Stimulated activated CD8-positive, alpha-beta memory T cell treated with anti-CD3 and anti-CD28 coated beads, Interleukin-4, amount 100 ng/mL, for 1 hour (primary cell): ENCODE measurements at places on chromosomes 1 and 21.

DNA sequence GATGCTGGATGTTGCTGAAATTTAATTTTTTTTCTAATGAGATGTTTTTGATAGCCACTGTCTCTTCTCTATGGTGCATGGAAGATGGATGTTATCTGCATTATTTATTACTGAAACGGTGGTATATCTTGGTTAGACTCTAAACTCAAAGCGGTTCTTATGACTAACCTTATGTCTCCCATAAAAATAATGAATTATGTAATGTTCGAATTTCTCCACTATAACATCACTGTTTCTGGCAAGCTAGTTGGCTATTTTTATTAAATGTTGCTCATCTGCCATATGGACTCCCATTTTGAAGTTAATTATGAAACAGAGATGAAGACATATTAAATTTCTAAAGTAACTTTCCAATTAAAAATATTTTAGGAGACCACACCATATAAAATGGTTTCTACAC lies 808.6 kb upstream of the ADGRL4 start:
- no peak for DNase-seq

- DNase-seq = no peak
These were observed 51.3 kb upstream of the LRRN2 start for GRCh38 chr1:204736836-204737235.

DNA sequence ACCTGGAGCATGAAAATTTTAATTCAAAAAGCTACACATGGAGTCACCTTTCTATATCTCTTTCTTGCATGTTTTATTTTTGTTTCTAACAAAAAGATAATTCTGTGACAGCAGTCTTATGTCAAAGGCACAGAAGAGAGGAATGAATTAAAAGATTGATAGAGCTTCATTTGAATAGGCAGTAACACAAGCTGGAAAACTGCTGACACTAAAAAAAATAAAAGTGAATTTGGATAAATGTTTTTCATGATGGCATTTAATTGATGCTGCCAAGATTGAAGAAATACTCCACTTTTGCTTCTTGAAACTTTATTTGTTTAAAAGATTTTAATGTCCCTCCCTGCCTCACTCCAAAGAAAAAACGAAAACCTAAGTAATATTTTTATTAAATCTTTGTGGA lies 887.4 kb downstream of the PLA2G4A start:
- no peak for DNase-seq

DNA sequence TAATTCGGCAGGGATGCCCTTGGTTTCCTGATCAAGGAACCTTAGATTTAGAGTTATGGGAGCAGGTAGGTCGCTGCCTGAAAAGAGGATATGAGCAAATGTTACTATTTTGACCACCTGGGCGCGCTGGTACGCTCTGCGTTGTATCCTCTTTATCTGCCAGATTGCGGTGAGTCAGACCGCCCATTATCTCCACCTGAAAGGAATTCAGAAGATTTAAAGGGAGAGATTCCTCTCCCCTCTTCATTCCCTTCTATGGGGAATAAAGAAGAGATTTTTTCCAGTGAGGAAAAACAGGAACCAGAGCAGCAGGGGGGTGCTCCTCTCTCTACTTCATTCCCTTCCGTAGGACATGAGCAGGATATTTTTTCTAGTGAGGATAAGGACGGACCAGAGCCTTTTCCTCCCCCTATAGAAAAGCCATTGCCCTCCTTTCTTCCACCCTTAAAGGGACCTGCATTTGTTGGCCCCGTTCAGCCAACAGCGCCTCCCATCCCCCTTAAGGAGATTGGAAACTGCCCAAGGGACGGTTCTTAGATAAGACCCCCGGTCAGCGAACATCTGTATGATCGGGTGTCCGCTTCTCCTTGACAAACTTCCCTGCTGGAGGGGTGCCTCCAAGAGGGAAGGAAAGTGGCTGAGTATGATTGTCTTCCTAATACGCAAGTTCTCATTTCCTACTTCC lies 34.1 kb downstream of the CLCA1 start:
- no peak for DNase-seq
